GM12864 (cell line): ENCODE measurements at places on chromosomes 4 and X.

GRCh38 chr4:8326206-8326605 lies 56.7 kb downstream of the HTRA3 start:
- no peak for DNase-seq

- no peak for DNase-seq
These were observed 162.1 kb downstream of the PCDH18 start for GRCh38 chr4:137370206-137370633.

- no peak for DNase-seq
These were observed 19.4 kb downstream of the CLDN2 start for GRCh38 chrX:106939566-106939965.

DNA sequence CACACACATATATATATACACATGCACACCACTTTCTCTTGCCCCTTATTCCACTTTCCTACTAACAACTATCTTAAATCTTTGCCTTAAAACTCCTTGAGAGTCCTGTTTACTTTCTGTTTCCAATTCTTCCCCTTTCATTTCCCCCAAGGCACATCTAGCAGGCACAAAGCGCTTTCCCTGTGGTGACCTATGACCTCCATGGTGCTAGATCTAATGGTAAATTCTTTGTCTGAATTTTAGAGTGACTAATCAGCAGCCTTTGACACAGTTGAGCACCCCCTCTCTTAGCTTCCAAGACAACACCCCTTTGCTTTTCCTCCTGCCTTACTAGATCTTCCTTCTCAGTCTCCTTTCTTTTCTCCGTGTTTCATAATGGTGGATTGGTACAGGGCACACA lies 236.4 kb upstream of the TTC29 start:
- no peak for DNase-seq

GRCh38 chrX:130165181-130165702 lies 399 bp downstream of the AIFM1 start:
- no peak for DNase-seq

DNA sequence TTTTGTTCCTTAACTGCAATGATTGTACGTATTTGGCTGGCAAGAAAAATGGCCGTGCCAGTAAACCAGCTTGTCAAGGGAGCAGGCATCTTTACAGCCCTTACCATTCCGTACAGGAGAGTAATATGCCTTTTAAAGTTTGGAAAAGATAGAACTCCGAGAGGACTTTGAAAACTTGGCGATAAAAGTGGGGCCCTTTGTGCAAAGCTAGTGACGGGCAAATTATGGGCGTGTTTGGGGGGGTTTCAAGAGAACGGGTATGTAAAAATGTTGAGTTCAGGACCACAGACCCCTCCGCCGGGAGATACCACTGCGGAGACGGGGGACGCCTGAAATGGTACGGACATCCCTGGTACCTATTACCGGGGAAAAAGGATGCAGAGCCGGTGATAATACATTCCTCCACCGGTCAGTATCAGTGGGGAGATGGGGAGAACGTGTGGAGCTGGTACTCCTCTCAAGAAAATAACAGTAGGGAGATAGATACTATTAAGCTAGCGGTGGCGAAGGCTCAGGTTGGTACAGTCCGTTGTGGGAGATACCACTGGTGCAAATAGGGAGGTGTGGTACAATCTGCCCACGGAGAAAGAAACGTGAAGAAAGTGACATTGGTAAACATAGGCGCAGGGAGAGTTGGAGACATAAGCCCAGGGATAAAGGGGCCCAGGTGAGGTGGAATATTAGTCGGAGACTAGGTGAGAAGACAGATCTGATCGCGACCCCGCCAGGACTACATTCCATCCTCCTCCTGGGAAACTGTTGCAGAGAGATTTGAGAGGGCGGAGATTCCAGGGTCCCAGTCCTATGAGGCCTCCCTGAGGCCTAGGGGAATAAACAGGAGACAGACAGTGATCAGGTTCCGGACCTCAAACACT lies 14.5 kb downstream of the SPACA5 start:
- DNase-seq: peak; percentile 76

DNA sequence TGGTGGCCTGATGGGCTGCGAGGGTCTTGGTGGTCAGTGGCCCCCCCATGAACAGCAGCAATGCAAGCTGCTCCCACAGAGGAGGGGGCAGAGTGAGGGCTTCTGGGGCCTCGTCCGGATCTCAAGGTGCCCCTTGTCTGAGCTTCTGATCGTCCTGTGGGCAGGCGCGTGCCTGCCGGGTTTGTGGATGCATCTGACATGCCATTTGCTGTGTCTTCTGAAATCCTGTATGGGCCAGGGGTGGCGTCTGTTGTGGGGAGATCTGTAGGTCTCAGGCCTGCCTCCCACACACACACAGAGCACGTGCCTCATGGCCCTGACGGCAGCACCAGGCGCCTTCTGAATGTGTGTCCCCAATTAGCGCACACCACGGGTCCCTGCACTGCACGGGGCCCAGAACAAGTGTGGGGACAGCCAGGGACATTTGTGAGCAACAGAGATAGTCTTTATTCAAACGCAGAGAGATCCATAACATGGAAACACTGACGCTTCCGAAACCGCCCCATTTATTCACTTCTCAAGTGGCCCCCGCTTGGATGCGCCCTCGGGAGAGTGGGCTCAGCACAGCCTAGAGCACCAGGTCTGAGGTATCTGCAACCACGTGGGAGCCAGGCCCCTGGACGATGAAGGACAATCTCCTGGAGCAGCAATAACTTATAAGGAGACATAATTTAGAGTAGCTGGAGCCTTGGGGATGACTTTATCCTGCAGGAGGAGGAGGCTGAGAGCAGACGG lies 5.7 kb downstream of the SPON2 start:
- no peak for DNase-seq

DNA sequence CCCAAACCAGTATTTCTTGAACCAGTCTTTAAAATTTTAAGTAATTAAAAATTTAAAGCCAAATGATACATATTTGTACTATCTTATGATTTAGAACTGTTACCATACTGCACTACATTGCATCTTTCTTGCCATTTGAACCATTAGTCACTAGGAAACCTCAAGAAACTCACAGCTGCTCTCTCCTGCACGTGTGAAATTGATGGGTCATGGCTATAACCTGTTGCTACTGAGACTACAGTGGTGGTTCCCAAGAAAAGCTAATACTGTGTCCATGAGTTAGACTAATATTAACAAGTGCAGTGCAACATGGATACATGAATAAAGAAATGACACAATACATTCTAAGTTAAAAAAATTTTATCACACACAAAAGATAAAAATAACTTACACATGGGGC lies 88.4 kb downstream of the PDE5A start:
- no peak for DNase-seq

DNA sequence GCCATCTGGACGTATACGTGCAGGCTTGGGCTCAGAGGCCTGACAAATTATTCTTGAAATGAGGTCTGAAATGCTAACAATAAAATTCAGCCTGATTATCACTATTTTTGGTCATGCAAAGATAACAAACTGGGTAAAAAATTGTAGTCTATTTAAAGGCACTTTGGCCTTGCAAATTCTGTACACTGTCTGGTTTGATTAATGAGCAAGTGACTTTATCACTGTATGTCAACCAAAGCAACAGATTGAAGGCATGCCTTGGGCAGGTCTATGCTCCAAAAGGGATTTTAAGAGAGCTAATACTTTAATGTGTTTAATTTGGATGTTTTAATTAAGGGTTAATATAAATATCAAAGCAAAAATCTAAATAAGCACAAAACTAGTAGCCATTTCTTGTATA lies 1034.9 kb upstream of the GRID2 start:
- DNase-seq: no peak

DNA sequence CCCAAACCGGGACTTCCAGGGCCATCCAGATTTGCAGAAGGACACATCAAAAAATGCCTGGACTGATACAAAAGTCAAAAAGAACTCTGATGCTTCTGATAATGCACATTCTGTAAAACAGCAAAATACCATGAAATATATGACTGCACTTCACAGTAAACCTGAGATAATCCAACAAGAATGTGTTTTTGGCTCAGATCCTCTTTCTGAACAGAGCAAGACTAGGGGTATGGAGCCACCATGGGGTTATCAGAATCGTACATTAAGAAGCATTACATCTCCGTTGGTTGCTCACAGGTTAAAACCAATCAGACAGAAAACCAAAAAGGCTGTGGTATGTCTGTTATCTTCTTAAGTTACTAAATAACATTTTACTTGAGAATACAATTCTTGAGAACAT lies 9.2 kb downstream of the PLK4 start:
- no peak for DNase-seq

- DNase-seq: peak; percentile 92
These were observed 96.3 kb upstream of the MSX1 start for GRCh38 chr4:4762909-4763821.

- DNase-seq: peak; percentile 26
These were observed 68.6 kb downstream of the CAMK2D start for GRCh38 chr4:113692809-113693411.

DNA sequence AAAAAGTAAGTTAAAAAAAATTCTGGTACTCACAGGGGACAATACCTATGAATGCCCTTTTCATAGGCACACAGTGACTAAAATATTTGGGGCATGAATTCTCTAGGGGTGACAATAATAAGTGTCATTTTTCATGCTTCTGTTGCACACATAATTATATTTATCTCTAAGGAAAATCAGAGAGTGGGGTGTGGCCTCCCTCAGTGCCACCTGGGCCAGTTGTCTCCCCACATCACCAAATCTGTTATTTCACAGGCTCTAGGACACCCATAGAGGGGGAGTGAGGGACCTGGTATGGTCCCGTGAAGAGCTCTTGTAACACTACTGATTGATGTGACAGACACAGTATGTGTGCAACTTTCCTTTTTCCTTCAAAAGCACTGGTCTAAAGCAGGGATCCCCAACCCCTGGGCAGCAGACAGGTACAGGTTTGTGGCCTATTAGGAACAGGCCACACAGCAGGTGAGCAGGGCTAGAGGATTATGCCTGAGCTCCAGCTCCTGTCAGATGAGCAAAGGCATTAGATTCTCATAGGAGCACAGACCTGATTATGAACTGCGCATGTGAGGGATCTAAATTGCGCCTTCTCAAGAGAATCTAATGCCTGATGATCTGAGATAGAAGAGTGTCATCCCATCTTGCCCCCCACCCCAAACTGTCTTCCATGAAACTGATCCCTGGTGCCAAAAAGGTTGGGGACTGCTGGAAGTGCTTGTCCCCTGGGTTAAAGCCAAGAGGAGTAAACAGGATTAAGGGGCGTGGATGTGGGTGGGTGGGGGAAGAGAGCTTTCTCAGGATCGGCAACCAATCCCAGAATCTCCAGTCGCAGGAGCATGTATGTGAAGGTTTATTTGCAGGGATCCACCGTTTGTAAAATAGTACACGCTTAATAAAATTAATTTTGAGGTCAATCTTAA lies 856 bp downstream of the SLC9B1 start:
- no peak for DNase-seq

DNA sequence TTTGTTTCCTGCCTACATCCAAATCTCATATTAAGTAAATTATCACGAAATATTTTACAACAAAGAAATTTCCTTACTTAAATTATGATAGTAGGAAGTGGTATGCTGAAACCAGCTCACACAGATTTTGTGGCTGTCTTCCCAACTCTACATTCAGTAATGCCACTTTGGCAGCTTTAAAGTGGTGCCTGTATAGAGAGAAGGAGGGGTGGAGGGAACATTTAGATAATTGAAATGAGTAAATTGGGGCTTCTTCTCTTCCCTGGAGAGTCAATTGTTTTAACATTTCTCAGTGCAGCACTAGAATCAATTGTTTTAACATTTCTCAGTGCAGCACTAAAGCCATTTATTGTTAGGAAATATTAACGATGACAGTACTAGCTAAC lies 1323.1 kb downstream of the PCDH7 start:
- no peak for DNase-seq

DNA sequence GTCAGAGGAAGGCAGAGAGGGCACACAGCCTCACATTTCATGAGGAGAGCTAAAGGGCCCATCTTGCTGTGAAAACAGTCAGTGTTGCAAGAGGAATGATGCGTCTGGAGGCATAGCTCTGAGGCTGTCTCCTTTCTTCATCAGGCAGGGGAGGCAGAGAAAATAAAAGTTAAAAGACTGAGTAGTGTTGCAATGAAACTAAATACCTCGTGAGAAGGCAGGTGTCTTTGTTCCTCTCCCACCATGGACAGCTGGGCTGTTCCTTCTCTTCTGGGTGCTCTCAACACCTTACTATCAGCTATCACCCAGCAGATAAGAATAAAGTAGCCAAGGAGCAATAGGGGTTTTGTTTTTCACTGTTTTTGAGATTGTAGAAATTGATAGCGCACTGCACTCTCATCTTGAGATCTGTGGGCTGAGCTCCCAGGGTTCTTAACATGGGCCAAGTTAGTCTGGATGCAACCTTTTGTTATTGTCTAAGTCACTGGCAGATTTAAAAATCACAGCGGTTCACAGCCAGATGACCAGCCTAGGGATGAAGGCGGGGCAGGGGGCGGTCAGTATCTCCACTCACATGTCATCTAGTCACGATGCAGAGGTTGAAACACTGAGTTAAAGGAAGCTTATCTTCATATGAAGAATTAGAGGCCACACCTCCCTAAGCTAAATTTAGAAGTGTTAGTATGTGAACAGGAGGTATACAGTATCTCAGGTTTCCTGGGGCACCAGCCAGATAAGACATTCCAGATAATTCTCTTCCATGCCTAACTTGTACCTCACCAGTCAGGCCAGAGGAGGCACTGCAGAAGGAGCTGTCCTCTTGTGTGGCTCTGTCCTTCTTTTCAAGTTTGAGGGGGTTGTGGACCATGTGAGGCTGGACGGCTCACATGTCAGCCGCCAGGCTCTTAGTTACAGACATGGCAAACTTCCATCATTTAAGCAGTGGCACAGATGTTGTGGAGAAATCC lies 36.9 kb downstream of the PARM1 start:
- no peak for DNase-seq

DNA sequence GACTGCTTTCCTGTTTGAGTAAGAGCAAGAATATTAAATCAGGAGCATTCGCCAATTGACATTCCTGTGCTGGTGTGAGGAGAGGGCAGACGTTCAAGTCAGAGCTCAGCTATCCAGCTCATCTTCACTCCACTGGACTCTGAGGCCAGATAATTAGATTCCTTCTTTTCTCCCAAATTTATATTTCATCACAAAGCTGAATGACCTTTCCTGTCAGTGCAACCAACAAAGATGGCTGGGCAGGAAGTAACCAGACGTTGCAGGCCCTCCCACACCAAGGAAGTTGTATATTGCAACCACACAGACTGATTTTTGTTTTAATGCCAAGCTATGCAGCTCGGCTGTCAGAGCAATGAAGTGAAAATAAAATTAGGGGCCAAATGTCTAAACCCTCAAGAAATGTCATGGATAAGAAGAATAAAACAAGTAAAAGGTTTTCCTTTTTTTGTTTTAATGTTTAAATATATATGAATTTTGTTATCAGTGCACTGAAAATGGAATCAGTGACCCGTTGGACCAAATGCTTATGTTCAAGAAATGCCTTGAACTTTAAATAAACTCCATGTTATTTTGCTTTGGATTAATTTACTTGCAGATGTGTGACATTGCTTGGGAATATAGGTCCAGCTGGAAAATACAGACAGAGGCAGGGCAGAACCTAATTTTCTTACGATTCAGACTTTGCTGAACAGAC lies 578.9 kb upstream of the FAT1 start:
- DNase-seq: no peak

GRCh38 chr4:142202404-142203332 lies 566.3 kb downstream of the IL15 start:
- DNase-seq: peak; percentile 12

GRCh38 chr4:105461621-105462382 lies 12.1 kb downstream of the PPA2 start:
- no peak for DNase-seq

GRCh38 chr4:11769434-11769833 lies 340.7 kb upstream of the HS3ST1 start:
- no peak for DNase-seq

GRCh38 chr4:150323406-150324325 lies 245.4 kb downstream of the DCLK2 start:
- no peak for DNase-seq

- DNase-seq: no peak
These were observed 109.1 kb downstream of the PTTG2 start for GRCh38 chr4:38069271-38069760.

- DNase-seq: no peak
These were observed 275.4 kb upstream of the CPEB2 start for GRCh38 chr4:14726877-14727361.
